ENCODE measurements at places on chromosomes 7 and 10.

DNA sequence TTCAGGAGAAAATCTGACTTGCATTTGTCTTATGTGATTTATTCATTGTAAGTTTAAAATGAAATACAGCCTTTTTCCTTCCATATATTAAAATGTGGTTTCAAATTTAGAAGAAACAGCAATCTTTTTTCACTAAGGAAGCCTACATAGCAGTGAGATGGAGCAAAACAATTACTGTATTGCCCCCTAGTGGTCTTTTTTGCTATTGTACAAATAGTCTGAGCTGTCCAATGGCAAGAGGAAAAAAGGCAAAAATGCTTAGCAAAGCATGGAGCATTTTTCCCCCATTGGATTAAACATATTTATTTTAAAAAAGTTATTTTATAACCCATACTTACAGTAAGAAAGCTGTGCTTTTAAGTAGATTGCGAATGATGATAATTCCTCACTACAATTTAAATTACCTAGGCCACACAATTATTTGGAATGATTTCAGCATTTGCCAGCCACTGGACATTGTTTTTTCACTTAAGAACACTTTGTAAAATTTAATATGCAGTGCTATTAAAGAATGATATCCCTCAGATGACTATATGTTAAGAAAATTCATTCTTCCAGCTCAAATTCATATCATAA lies 119.5 kb downstream of the CPED1 start:
- peak; percentile 79 for DNase-seq

DNA sequence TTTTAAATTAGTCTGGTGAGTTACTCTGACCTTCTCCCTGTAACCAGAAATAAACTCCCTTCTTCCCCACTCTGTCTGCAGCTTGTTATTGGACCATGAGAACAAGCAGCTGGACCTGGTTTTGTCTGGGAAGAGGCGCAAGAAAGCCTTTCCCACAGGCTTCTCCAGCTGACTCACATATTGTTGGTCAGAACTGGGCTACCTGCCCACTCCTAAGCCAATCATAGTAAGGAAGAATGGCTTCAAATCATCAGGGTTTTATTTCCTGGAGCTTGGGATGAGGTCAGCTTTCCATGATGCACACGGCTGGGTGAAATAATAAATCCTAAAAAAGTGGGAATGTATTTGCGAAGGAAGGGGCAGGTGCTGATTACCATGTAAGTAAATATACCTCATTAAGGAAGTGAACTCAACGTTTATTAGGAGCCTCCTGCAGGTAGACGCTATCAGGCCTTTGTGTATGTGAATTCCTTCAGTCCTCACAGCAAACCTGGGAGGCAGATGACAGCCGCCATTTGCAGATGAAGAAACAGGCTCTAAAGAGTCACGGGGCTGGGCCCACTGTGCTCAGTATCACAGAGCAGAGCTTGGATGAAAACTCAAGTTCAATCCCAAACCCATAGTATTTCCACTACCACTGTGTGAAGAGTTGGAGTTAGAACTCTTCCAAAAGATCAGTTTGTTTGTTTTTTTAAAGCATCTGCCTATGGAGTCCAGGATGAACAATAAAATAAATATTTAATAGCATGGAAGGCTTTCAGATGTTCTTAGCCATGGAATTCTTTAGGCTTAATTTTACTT lies 32.8 kb downstream of the IL15RA start:
- no peak for DNase-seq

DNA sequence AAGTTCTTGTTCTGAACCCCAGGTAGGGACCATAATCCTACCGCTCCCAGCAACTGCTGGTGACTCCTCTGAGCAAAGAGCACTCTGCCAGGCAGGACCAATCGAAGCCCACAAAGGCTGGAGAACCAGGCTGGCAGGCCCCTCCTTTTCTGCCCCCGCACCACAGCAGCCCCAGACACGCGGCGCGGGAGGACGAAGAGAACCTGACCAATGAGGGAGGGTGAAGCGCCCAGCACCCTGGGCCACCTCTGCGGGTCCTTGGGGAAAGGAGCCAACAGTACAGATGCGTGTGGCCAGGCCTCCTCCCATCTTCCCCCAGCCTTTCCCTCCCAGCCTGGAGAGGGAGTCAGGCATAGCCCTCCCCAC lies 25.9 kb downstream of the CTBP2 start:
- DNase-seq = no peak

- no peak for DNase-seq
Measured at GRCh38 chr7:68922850-68923249, 675.4 kb upstream of the AUTS2 start.

GRCh38 chr10:101397140-101397539 lies 43.2 kb downstream of the BTRC start:
- DNase-seq = peak; percentile 9

- DNase-seq = no peak
Measured at GRCh38 chr10:61068471-61068870, 124.5 kb upstream of the RHOBTB1 start.

DNA sequence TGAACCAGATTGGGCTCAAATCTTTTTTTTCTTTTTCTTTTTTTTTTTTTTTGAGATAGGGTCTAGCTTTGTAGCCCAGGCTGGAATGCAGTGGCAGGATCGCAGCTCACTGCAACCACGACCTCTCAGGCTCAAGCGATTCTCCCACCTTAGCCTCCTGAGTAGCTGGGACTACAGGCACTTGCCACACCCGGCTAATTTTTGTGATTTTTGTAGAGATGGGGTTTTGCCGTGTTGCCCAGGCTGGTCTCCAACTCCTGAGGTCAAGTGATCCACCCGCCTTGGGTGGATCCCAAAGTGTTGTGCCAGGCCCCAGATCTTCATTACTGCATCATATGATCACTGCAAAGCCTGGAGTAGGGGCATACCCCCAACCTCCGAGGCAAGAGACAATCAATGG lies 2.8 kb downstream of the DNAJC30 start:
- no peak for DNase-seq

- DNase-seq = no peak
Measured at GRCh38 chr10:127290850-127291249, 94.5 kb upstream of the INSYN2A start.

DNA sequence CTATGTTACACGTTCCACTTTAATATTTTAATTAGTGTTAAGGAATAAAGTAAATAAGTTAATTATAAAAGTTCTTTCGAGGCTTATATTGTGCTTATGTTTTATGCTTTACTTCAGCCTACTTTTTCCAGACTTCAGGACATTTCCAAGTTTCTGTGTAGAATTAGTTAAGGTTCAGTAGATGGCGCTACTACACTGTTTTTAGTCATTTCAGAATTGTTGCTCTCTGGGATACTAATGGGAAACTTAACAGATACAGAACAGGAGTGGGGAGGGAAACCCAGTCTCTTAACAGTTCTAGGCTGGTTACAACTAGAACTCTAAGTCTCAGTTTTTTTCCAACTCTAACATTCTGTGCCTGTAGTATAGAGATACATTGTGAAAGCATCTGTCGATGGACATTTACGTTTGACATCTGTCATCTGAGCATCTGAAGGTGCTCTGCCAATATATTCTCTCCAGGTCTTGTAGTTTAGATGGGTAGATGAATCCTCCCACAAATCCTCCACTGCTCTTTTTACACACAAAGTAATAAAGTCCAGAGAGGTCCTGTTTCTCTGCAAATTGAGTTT lies 56.8 kb upstream of the FAM171A1 start:
- DNase-seq = no peak

DNA sequence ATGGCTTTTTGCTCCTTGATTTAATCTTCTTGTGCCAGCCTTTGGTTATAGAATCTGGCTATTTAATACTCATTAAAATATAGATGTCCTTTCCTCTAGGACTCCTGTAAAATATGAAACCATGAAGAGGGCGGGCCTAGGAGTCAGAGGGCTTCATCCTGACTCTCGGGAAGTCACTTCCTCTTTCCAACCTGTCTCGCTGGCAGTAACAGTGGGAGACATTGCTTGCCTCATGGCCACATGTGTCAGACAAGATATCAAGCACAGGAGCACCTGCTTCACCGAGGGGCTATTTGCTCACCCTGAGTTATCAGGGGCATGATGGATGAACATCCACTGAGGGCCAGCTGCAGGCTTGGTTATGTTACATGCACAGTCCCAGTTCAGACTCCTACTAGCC lies 31.0 kb downstream of the SLIT1 start:
- DNase-seq = peak; percentile 41

DNA sequence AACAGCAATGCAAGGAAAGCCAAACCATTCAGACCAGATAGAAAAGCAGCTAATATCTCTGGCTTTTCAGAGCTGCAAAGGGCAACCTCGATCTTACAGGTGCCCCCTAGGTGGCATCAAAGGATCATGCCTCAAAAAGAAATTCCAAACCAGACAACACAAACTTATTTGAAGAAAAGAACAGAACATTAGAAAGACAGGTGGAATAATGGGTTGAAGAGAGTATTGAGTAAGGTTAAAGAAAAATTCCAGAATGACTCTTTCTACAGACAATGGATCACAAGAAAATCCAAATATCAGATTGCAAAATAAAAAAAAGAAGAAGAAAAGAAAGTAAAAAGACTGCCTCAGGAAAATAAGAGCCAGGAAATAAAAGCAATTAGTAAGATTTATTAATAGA lies 213.7 kb downstream of the ELMO1 start:
- peak; percentile 48 for DNase-seq

GRCh38 chr10:73060738-73061635 lies 35.7 kb downstream of the P4HA1 start:
- DNase-seq = peak; percentile 10

DNA sequence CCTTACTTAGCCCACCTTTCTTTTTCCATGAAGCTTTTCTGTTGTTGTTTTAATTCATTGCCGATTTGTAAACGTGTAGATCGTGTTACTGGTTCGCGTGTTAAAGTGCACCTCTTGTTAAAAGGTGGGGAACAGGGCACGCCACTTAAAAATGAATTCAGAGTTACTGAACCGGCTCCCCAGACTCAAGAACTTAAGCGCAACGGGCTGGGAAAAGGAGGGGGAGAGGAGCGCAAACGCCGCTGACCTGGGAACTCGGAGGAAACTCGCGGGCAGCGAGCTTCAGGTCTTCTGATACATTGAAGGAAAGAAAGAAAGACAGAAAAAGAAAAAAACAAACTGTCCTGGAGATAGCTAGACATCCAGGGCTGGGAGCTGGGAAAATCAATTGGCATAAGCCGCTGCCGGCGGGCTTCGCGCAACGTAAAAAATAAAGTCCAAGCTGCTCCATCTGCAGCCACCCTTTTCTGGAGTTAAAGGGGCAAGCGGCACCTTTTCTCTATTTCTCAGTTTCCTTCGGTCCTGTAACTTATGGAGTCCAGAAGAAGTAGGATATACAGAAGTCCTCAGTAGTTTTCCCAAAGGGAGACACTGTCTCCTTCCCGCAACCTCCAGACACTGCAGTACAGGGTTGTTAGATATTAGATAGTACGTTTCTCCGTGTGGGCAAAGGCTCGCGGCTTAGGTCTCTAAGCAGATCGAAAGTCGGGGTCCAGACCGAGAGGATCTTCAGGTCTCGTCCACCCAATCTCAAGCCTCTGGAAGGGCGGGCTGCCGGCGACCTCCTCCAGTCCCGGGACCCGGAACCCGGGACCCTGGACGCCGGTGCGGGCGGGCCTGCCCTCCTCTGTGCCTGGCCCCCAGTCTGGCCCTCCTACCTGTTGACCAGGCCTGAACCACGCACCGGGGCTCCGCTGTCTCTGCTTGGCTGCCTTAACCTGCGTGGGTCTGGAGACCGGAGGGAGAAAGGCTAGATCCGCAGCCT lies 1.8 kb upstream of the DLX6 start:
- DNase-seq = no peak

- DNase-seq = peak; percentile 65
Measured at GRCh38 chr10:80443531-80443974, 10.6 kb upstream of the TSPAN14 start.

- no peak for DNase-seq
Measured at GRCh38 chr10:109203646-109204353, 719.5 kb downstream of the XPNPEP1 start.

GRCh38 chr7:155380221-155380861 lies 77.6 kb upstream of the EN2 start:
- peak; percentile 90 for DNase-seq

DNA sequence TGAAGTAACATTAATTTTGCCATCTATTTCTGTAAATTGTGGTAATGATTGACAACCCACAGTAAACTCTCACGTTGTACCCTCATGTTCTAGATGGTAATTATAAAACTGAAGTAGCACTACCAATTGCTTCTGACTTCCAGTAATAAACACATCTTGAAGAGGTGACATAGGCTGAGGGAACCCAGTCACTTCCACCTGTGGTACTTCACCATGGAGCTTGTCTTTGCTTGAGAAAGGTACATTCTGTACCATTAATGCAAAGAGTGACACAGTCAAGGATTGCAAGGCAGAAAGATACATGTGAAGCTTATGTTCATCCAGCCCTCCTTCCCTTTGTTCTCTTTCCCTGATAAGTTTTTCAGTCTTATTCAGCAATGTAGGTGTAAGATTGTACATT lies 11.2 kb downstream of the CAPZA2 start:
- no peak for DNase-seq

DNA sequence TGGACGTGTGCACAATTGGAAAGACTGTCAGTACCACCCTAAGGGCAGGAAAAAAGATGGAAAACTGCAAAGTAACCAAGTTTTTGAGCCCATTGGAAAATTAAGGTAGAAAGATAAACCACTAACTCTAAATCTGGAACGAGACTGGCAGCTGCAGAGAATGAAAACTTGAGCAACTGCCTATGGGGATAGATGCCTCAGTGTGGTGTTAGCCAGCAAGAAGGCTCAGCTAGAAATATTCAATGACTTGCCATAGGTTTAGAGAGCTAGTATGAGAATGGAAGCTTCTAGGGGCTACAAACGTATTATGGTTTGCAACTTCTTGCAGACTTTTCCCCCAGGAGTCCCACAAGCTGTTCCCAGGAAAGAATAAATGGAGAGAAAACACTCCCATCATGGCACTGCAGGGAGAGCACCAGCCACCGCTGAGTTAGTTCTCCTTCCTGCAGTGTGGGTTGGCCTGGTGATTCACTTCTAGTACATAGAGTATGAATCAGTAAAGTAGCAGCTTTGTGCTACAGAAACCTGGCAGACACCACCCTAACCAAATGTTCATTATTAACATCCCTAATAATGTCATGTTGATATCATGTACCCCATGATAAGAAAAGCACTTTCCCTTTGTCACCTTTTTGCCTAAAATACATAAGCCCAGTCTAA lies 372.4 kb upstream of the VWC2 start:
- no peak for DNase-seq

DNA sequence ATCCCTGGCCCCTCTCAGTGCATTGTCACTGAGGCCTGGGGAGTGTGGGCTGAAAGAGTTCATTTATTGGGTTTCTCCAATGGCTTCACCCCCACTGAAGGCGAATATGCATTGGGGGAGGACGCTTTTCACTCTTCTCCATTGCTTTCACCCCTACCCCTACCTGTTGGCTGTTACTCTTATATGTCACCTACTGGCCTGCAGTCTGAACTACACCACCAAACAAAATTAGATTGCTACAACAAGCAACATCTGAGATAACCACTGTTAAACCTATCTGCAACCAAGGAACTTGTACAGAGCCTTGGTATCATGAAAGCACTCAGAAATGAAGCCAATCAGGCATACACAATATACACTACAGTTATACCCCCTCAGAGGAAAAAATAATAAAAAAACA lies 203.7 kb downstream of the REEP3 start:
- no peak for DNase-seq

- DNase-seq = no peak
Measured at GRCh38 chr7:100699018-100699417, 5.0 kb upstream of the GIGYF1 start.
